ENCODE measurements at places on chromosomes 2 and 18.

GRCh38 chr18:27793013-27793785 is 383.7 kb downstream of the CDH2 start:
- H3K27ac ChIP-seq: no peak overlapping the region
- H3K4me3 ChIP-seq: no peak overlapping the region
- H3K27me3 ChIP-seq: no peaks in the 10 kb centered on the region
- DNase-seq: no peak
- no peaks in the 10 kb centered on the region for H3K4me1 ChIP-seq

GRCh38 chr2:25592766-25593292 is 80.5 kb downstream of the DTNB start:
- DNase-seq: no peak
- H3K4me3 ChIP-seq: peak overlapping the region; percentile 45
- H3K4me1 ChIP-seq: no peaks in the 10 kb centered on the region
- no peak overlapping the region for H3K27ac ChIP-seq
- H3K27me3 ChIP-seq: no peaks in the 10 kb centered on the region

GRCh38 chr2:137969418-137969765 is 5.1 kb downstream of the HNMT start:
- no peak for DNase-seq
- H3K4me1 ChIP-seq: peaks cover 7% of the 10 kb centered on the region
- H3K4me3 ChIP-seq: no peak overlapping the region

- H3K4me1 ChIP-seq: no peaks in the 10 kb centered on the region
- no peaks in the 10 kb centered on the region for H3K36me3 ChIP-seq
- DNase-seq: no peak
- H3K27me3 ChIP-seq: no peaks in the 10 kb centered on the region
- no peak overlapping the region for H3K27ac ChIP-seq
Observed at GRCh38 chr2:154670083-154670482, 28.4 kb upstream of the KCNJ3 start.

- no peak overlapping the region for H3K27ac ChIP-seq
- no peak overlapping the region for H3K4me3 ChIP-seq
- H3K4me1 ChIP-seq: no peaks in the 10 kb centered on the region
- DNase-seq: no peak
- H3K27me3 ChIP-seq: no peaks in the 10 kb centered on the region
- H3K36me3 ChIP-seq: no peaks in the 10 kb centered on the region
Observed at GRCh38 chr2:185862657-185863398, 124.2 kb downstream of the FSIP2 start.

DNA sequence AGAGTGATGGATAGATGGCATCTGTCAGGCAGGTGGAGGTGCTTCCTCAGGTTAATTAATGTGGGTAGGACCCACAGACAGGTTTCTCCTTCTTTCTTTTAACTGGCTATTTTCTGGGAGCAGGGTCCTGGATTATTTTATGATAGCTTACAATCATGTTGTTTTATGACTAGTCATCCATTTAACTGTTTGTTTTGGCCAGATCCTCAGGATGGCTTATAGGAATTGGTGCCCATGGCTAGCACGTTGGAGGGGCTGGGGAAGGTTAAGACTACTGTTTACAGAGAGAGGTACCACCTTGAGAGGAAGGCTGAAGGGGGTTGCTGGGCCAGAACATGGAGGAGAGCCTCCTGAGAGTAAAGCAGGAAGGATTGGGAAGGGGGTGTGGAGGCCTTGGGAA is 78.0 kb upstream of the MGAT5 start:
- no peaks in the 10 kb centered on the region for H3K36me3 ChIP-seq
- no peaks in the 10 kb centered on the region for H3K27me3 ChIP-seq
- H3K4me3 ChIP-seq: no peak overlapping the region
- no peak overlapping the region for H3K27ac ChIP-seq

DNA sequence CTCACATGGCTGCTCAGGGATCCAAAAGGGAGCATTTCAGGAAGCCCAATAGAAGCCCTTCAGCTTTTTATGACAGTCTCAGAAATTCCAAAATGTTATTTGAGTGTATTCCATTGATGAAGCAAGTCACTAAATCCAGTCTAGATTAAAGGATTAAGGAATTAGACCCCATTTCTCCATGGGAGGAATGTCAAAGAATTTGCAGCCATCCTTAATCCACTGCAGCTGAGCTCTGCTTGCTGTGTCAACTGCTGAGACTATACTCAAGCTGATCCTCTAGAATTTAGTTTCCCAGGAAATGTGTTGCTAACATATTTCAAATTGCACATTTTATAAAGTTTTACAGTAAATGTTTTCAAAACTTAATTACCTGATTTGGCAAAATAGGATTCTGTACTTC is 28.4 kb upstream of the C2orf69 start:
- DNase-seq: no peak
- no peak overlapping the region for H3K4me3 ChIP-seq
- H3K27me3 ChIP-seq: no peaks in the 10 kb centered on the region
- no peaks in the 10 kb centered on the region for H3K36me3 ChIP-seq

Measured in psoas muscle (tissue), 8 donors.